ENCODE measurements at places on chromosomes 13 and 19. TPM values are rescaled to one million over a fixed set of nuclear protein-coding genes. Genes with fewer than 3 reads are reported as not detected.
A peak's percentile ranks its signal among the peaks of the same experiment; 100 is the strongest.

Gene FFAR3
- polyA plus RNA-seq = 0.68 TPM

DNA sequence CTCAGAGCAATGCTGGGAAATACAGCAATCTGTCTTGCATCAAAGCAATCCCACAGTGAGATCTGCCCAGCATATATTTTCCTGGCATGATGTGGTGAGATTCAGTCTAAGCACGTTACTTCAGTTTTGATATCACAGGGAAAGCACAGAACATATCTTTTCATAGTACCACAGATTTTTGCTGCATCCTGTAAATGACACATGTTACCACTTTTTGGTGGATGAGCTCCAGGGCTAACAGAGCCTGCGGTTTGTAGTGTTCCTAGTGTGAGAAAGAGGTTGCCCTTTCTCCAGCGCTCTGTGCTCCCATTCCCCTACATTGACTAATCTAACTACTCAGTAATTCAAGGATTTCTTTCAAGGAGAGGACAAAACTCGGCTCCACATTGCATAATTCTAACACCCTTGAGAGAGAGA, 409.0 kb downstream of the GPC6 start:
- DNase-seq = no peak

DNA sequence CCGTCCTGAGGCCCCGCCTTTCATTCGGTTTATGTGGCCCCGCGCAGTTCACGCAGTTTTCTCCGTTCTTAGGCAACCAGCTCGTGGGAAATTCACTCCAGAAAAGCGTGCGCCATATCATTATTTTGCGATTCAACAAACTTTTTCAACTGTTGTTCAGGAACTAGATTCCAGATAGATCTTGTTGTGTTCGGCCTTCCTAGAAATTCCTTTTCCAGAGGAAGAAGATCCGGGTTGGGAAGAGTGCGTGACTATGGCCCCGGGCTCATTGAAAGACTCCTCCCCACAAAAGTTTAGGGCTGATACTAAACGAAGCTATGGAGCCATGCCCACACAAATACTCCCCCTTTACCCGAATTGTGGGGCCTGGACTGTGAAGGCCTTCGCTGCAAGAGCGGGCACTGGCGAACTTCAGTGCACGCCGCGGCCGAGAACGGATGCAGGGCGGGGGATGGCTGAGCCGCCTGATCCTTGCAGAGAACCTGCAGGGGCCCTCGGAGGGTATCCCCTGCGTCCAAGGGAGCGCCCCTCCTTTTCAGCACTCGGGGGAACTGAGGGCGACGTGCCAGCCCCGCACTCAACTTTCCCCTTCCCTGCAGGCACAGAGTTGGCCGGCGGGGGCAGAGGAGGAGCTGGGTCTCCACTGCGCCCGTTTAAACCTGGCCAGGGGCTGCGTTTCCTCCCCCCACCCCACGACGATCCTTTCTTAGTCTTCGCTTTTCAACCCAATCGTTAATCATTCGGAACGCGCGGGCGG, 904 bp upstream of the SOX1 start:
- DNase-seq = no peak

DNA sequence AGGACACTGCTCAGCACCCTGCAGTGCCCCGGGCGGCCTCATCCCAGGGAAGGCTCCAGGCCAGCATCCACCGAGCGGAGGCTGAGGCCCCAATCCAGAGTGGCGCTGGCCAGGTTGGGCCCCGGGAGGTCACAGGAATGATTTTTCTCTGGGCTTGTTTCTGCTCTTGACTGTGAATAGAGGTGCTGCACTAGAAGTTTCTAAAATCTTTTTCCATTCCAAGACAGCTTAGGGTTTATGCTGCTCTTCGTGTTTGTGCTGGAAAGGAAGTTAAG, 15.1 kb downstream of the KDM4B start:
- DNase-seq = no peak

Gene PPM1N
- 5.3 TPM for polyA plus RNA-seq

GRCh38 chr19:55485439-55486011, 537 bp downstream of the NAT14 start:
- DNase-seq = no peak

Gene ARGLU1
- 67.3 TPM for polyA plus RNA-seq

DNA sequence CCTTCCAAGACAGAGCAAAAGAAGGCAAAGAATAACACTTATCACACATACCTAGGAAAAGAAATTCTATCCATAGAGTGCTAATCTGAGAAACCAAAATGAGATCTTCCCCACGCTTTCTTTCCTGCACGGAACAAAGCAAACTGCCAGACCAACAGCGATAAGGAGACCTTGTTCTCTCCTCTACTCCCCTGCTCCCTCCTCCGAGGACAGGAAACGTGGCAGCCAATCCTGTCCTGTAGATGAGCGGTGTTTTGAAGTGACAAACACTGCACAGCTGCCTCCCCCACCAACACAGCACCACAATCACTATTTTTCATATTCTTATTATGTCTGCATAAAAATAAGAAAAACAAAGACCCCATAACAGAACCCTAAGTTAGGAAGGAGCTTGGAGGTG, 113.9 kb upstream of the IRS2 start:
- DNase-seq = no peak

DNA sequence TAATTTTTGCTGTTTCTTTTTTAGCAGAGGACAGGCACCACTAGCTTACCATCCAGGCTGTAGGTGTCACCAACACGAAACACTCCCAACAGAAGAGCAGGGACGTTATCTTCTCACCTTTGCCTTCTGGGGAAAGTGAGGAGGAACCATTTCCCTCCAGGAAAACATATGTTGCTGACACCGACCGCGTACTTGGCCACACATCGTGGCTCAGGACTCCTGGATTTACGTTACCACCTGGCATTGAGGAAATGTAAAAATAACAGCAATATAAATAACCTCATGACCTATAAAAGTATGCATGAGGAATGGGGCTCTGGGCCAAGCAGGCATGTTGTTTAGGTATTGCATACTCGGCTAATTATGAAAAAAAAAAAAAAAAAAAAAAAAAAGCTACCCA, 525.1 kb downstream of the MYO16 start:
- DNase-seq = no peak

- no peak for DNase-seq
Observed at GRCh38 chr13:105329359-105329758, 1206.1 kb downstream of the EFNB2 start.

Gene CYP4F8
- 1.9 TPM for polyA plus RNA-seq

Gene ZSCAN4
- polyA plus RNA-seq = 0.20 TPM

Gene CGB5
- polyA plus RNA-seq = not detected

Gene GPR4
- polyA plus RNA-seq = 3.7 TPM

Gene AMER2
- polyA plus RNA-seq = 0.01 TPM

DNA sequence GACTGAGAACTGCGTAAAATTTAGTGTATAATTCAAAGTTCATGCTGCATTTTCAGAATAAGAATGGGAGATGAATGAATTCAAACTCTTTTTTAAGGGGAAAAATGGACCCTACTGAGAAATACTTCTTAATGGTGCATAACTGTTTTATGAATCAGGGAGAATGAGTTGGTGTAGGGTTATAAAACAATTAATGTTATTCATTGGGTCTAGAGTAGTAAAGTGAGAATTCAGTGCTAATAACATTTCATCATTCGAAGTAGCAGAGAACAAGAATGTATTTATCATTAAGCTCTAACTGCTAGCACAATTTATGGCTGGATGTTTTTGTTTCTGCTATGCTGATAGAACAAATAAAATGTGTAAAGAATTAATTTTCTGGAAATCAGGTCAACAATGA, 310.2 kb downstream of the SLITRK5 start:
- no peak for DNase-seq

DNA sequence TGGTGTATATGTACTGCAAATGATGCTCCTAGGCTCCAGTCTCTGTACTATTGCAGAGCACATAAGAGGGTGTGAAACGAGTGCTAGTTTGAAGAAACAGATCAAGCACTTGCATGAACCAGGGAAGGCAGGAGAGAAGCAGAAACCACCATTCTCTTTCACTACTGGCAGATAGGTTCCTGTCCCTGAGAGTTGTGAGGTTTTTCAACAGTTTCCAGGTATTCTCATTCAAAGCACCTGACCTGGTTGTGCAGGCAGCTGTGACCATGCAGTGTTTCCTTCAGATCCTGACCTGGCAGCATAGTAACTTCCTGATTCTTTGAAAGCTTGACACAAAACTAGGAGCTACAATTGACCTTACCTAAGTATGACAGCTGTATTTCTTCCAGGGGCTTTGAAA, 164.9 kb downstream of the UFM1 start:
- DNase-seq = no peak

GRCh38 chr13:49517461-49517860, 21.7 kb downstream of the PHF11 start:
- no peak for DNase-seq

GRCh38 chr13:110600261-110600819, 15.0 kb upstream of the NAXD start:
- no peak for DNase-seq

GRCh38 chr19:51114087-51114729, 6.0 kb upstream of the CTU1 start:
- DNase-seq = no peak

Gene APLP1
- 5.8 TPM for polyA plus RNA-seq

- DNase-seq = no peak
Observed at GRCh38 chr19:18675779-18676178, 7.7 kb upstream of the CRTC1 start.

DNA sequence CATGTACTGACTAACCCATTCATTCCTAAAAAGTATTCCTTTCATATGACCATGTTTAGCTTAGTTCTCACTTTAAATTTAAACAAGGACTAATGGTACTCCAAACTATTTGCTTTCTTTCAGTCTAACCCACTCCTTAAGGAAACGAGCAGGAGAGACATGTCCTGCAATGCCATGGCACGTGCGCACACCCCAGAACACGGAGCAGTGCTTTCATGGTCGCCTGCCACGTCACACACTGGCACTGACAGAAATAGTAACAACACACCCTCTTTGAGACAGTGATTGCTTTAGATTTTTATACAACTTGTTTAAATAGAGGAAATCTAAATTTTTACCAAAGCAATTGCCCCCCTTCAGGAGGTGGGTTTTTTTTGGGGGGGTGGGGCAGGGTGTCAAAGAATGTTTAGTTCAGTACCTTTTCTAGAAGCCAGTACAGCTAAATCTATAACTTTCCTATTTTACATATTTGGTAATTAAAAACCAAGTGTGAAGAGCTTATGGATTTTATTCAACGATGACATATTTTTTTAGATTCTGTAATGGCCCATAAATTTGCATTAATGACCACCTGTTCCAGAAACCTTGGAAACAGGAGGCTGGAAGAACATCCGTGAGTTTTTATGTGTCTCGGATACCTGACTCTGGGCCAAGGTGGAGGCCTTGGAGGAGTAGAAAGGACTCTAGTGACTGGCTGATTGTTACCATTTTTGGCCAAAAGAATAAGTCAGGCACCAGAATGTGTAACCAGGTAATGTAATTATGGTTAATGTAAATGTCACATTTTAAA, 247.1 kb downstream of the DCT start:
- no peak for DNase-seq

DNA sequence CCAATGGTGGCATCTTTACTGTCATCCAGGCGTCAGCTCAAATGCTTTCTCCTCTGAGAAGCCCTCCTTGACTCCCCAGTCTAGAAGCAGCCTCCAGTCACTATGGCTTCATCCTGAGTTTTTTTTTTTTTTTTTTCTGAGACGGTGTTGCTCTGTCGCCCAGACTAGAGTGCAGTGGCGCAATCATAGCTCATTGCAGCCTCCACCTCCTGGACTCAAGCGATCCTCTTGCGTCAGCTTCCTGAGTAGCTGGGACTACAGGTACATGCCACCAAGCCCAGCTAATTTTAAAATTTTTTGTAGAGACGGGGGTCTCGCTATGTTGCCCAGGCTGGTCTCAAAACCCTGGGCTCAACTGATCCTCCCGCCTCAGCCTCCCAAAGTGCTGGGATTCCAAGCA, 4.2 kb downstream of the NRTN start:
- DNase-seq = no peak

GRCh38 chr19:17511724-17512573, 500 bp downstream of the PGLS start:
- peak; percentile 36 for DNase-seq

- DNase-seq = no peak
Observed at GRCh38 chr13:60318186-60318585, 78.8 kb upstream of the TDRD3 start.

GRCh38 chr13:20482275-20482761, 43.3 kb downstream of the CRYL1 start:
- DNase-seq = no peak

DNA sequence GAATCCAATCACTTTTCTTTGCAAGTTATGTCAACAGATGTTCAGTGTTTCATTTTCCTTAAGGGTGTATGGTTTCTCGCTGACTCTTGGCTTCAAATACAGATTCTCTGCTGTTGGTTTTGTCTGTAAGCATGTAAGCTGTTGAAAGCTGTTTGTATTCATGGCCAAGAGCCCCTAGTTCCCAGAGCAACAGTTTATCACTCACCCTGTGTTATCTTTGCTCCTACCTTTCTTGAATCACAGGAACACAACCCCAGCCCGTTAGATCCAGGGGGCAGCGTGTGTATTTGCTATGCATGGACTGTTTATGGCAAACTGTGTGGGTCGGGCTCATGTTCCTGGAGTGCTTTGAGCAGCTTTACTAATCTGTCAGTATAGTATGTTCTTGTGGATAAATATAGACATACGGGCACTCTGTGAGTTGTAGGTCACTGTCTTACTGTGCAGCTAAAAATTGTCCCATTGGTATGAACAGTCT, 28.9 kb downstream of the FRY start:
- DNase-seq = no peak

Gene ZFP36
- polyA plus RNA-seq = 759 TPM

DNA sequence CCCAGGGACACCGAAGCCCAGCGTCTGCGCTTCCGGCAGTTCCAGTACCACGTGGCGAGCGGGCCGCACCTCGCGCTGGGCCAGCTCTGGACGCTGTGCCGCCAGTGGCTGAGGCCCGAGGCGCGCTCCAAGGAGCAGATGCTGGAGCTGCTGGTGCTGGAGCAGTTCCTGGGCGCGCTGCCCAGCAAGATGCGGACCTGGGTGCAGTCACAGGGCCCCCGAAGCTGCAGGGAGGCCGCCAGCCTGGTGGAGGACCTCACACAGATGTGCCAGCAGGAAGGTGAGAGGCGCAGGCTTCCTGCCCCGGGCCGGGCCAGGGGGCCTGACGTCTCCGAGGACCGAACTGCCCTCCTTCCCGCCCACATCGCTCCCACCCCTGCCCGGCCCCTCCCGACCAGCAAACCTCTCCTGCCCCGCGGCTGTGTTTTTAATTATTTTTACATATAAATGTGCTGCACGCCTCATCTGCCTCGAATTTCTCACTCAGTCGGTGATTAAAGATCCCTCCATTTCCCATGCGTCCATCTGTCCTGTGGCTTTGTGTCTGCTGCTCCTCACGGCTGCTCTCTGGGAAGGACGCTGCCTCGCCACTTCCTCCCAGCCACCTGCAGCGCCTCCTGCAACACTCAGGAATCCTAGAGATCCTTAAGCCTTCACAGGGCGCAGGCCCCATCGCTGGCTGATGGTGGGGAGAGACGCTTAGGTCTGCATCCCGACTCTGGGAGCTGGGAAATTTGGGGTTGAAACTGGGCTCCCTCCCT, 4.3 kb downstream of the ZSCAN1 start:
- DNase-seq = no peak

DNA sequence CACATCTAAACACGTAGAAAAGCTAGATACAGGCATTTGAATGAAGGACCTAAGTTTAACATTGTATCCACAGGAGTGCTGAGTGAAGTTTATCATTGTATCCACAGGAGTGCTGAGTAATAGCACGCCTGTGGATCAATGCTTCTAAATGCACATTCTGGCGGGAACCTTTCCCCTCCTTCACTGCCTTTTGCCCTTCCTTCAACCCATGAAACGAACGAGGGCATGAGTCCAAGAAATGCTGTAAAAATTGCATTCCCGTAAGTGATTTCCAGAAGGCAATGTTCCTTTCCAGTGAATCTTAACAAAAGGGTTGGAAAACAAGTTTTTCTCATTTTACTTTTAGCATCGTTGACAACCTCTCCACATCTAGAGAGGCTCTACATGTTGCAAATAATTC, 88.1 kb downstream of the ZDHHC20 start:
- no peak for DNase-seq

GRCh38 chr19:3281026-3281425, 56.6 kb downstream of the CELF5 start:
- no peak for DNase-seq

Data from urinary bladder (tissue), 4 donors.